Stimulated activated CD4-positive, alpha-beta T cell treated with anti-CD3 and anti-CD28 coated beads, Interleukin-1b, Interleukin-23, amount 100 ng/mL, for 1 hour (primary cell): ENCODE measurements at places on chromosomes 1 and 21.

GRCh38 chr1:20070357-20070756, 363 bp downstream of the PLA2G5 start:
- DNase-seq: no peak

DNA sequence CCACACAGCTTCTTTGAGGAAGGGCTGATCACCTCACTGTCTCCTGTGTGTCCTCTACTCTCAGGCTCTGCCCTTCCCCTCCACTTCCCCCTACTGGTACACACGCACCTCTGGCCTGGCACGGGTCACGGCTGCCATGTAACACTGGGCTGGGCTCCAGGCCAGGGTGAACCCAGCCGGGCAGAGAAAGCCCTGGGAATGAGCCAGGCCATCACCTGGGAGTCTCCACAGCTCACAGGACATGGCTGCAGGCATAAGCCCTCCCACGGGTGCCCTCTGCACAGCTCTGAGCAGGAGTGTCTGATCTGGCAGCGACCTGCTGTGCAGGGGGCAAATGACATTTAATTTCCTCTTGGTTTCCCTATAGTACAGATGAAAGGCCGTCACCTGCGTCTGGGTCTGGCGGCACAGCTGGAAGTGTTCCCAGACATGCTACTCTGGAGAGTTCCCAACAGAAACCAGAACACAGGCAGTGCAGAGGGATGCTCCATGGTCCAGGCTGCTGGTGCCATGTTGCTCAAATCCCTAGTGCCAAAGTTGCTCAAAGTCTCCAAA, 61.2 kb downstream of the ERI3 start:
- DNase-seq: no peak

GRCh38 chr1:48977273-48977672, 200.6 kb upstream of the BEND5 start:
- DNase-seq: no peak

DNA sequence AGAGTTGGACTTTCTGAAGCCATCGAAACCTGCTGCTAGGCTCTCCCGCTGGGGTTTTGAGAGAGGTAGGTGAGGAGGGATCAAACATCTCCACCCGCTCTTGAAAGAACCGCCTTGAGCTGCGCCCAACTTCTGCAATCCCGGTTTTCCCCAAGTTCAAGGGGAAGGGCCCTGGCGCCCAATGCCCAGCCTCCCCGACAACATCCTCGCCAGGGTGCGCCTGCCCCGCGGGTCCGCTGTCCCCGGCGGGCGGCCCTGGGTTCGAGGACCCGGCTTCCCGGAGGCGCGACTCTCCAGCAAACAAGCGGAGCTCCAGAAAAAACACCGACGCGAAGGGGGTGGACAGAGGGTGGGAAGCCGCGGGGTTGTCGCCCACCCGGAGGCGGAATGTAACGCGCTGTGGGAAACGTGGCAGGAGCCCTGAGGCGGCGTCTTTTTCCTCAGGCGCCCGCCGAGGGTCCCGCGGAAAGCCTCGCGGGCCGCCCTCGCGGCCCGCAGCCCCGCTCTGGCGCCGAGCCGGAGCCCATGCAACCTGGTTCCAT, 607 bp downstream of the BTG3 start:
- DNase-seq: peak; percentile 10

DNA sequence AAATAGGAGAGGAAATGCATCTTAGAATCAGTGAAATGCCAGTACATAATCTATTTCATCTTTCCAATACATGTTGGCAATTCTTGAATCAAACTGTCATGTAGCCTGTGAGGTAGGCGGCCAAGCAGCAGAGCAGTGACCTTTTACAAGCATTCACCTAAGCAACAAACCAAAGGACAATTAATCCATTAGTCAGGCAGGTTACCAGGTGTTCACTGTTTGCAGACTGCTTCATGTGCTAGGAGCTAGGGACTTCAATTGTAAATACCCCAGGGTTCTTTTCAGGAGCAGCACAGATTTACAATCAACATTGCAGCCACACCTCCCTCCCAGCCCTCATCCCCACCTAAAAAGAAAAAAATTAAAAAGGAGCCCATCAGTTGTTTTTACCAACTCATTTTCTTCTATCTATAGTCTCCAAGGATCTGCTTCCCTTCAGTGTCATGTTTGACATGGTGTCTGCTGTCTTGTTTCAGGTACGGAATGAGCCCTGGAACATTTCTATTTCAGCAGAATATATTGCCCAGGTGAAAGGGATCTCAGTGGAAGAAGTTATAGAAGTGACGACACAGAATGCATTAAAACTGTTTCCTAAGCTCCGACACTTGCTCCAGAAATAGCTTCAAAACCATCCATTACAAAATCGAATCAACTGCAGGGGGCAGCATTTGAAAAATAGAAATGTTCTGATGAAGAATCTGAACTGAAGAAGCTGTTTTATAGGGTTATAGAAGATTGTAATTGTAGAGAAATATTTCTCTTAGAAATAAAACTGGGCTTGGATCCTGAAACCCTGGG, 23.0 kb downstream of the TATDN3 start:
- no peak for DNase-seq
